ENCODE measurements at places on chromosomes 12 and 14. TPM values are rescaled to one million over a fixed set of nuclear protein-coding genes. Genes with fewer than 3 reads are reported as not detected.
A peak's percentile ranks its signal among the peaks of the same experiment; 100 is the strongest.

DNA sequence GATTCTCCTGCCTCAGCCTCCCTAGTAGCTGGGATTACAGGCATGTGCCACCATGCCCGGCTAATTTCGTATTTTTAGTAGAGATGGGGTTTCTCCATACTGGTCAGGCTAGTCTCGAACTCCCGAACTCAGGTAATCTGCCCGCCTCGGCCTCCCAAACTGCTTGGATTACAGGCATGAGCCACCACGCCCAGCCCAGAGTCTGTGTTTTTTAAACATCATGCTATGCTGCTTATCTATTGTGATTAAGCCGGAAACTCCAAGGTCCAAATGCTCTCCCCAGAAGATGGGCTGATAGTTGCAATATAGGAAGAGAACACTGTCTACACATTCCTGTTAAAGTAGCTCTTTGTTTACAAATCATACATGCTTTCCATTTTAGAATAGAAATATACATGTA, 30.5 kb upstream of the MAX start:
- H3K27ac ChIP-seq = no peak overlapping the region
- peaks cover 4% of the 10 kb centered on the region for H3K4me1 ChIP-seq
- H3K4me3 ChIP-seq = no peak overlapping the region

DNA sequence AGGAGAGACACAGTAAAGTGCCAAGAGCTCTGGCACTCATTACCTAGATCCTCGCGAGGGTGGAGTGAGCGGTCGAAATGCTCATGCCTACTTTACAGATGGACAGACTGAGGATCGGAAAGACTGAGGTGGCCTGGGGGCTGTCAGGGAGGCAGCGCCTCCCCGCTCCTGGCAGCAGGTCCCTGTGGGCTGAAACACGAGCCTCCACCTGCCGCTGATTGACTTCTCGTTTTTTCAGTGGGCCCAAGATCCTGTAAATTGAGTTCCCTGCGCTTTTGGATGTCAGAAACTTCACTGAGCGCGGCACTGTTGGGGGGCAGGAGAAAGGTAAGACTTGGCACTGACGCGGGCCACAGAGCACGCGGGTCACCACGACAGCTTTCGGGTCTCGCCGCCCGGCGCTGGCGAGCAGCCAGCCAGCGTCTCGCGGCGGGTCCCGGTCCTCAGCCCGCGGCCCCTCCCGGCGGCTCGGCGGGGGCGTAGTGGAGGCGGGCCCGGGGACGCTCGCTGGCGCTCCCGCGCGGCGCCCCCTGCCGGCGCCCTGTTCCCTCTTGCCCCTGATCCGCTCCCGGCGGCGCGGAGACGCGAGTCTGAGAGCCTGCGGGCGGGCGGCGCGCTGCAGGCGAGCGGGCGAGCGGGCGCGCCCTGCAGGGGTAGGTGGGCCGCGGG, 552 bp upstream of the SCN8A start:
- H3K36me3 ChIP-seq = no peaks in the 10 kb centered on the region
- peak overlapping the region; percentile 77 for H3K4me3 ChIP-seq
- peak overlapping the region; percentile 23 for H3K27ac ChIP-seq
- peaks cover 67% of the 10 kb centered on the region for H3K27me3 ChIP-seq
- H3K4me1 ChIP-seq = peaks cover 13% of the 10 kb centered on the region

Gene TCL1B
- not detected for total RNA-seq

DNA sequence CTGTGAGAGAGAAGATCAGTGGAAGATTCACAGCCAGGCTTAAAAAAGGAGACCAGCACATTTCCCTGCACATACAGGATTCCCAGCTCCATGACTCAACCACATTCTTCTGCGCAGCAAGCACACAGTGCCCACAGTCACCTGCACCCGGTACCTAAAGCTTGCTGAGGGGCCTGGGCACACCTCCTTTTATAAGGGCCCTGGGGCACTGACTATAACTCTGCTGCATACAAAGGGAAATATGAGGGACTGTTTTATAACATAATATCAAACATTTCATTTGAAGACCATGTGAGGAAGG, 322.9 kb downstream of the DAD1 start:
- peaks cover 5% of the 10 kb centered on the region for H3K4me1 ChIP-seq
- no peaks in the 10 kb centered on the region for H3K27me3 ChIP-seq
- H3K36me3 ChIP-seq = no peaks in the 10 kb centered on the region

DNA sequence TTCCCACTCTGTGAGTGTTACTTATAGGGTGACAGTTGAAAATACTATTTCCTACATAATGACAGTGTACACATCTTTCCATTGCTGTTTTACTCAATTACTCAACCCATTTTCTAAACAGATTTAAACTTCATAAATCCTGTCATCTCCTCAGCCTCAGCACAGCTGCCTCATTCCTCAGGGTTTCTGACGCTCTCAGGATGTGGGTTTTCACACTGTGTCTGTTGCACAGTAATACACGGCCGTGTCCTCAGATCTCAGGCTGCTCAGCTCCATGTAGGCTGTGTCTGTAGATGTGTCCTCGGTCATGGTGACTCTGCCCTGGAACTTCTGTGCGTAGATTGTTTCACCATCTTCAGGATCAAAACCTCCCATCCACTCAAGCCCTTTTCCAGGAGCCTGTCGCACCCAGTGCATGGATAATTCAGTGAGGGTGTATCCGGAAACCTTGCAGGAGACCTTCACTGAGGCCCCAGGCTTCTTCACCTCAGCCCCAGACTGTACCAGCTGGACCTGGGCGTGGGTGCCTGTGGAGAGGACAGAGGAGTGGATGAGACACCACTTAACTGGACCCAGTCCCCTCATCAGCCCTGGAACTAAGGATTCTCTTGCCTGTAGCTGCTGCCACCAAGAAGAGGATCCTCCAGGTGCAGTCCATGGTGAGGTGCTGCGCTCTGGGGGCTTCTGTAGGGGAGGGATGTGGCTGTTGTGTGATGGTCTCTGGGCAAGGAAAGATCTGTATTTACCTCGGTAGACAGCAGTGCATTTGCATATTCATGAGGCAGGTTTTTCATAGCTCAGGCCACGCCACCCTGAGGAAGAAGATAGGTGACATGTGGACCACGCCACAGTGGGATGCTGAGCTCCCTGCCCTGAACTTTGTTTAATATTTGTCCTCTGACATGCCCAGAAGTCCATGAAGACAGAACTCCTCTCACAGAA, 750.2 kb downstream of the TMEM121 start:
- H3K27me3 ChIP-seq = peaks cover 30% of the 10 kb centered on the region
- H3K4me3 ChIP-seq = peak overlapping the region; percentile 57
- H3K36me3 ChIP-seq = no peaks in the 10 kb centered on the region
- H3K4me1 ChIP-seq = peaks cover 24% of the 10 kb centered on the region
- DNase-seq = peak; percentile 44

Gene REM2
- 0.69 TPM for total RNA-seq

- H3K36me3 ChIP-seq = no peaks in the 10 kb centered on the region
- H3K4me1 ChIP-seq = no peaks in the 10 kb centered on the region
- no peak overlapping the region for H3K27ac ChIP-seq
- H3K27me3 ChIP-seq = peaks cover 2% of the 10 kb centered on the region
- no peak for DNase-seq
- H3K4me3 ChIP-seq = no peak overlapping the region
These were observed 54.3 kb downstream of the BMP4 start for GRCh38 chr14:53902307-53902706.

Measured in activated CD4-positive, alpha-beta T cell treated with anti-CD3 and anti-CD28 coated beads, Interleukin-2, amount 10 ng/mL, durations not matched to agents 7 days and 5 days (primary cell).